ENCODE measurements at places on chromosomes 2 and 18.

DNA sequence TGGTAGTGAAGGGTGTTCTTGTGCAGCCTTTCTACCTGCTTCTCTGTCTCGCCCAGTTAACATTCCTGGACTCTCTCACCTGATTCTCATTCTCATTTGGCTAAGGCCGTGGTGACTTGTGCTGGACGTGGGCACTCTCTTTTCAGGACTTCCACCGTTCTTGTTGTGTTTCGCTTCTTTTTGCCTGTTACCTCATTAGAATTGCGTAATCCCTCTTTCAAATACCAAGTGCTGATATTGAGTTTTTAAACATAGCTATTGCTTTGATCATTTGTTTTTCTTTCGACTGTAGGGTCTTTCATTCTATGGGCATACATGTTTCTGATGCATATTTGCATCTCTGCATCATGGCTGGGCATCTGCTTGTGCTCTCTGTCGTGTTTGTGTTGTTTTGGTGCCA is 287.0 kb downstream of the ALPK2 start:
- DNase-seq = no peak

DNA sequence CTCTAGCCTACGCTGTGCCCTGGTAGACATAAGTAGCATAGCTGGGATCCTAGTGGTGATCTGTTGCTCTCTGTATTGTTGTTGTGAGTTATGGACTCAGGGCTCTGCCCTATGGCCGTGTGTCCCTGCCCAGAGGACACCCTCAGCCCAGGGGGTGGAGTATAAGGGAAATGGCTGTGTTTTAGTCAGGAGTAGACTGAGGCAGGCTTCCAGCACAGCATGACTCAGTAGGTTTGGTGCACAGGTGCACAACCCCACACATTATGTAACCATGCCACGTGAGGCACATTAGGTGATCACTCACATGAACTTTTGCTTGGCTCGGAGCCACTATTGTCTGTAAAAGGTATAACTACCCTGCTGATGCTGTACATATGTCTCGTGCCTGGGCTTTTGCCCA is 59.9 kb upstream of the PEX13 start:
- DNase-seq = no peak

GRCh38 chr18:27769152-27769551 is 407.8 kb downstream of the CDH2 start:
- no peak for DNase-seq

- no peak for DNase-seq
Observed at GRCh38 chr2:28352104-28352503, 40.6 kb upstream of the FOSL2 start.

GRCh38 chr2:23751747-23752265 is 175.1 kb downstream of the ATAD2B start:
- no peak for DNase-seq

DNA sequence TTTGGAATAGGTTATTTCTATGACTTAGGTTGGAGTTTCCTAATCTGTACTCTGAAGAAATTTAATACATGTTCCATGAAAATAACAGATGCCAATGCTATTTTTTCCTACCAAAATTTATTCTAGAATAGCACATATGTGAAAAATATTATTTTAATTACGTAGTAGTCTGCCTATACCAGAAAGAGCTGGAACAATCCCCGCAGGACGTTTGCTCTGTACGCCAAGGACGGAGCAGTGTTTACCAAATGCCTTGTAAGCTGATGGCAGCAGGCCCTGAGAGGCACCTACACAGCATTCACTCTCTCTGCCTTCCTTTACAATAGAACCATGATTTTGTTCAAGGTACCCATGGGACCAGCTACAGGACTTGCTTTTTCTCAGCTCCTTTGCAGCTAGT is 16.8 kb upstream of the SLC1A4 start:
- DNase-seq = no peak

- DNase-seq = no peak
Observed at GRCh38 chr18:70420146-70420898, 131.5 kb downstream of the SOCS6 start.
